ENCODE measurements at places on chromosomes 3 and 15.
A peak's percentile ranks its signal among the peaks of the same experiment; 100 is the strongest.

DNA sequence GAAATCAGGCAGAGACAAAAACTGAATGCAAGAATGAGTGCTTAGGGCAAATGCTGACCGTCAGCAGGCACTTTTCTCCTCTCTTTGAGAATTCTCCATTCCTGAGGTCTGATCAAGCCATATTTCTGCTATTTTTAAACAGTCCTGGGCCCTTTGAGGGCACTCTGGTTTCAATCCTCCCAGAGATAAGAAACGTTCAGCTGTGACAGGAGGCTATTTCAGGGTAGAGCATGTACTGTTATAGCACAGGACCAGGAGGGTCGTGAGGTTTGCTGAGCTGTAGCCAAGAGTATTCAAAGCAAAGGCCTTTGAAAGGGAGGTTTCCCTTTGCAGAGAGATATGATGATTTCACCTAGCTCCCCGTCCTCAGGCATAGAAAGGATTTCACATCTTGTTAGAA is 39.6 kb upstream of the PDZRN3 start:
- no peak for DNase-seq

DNA sequence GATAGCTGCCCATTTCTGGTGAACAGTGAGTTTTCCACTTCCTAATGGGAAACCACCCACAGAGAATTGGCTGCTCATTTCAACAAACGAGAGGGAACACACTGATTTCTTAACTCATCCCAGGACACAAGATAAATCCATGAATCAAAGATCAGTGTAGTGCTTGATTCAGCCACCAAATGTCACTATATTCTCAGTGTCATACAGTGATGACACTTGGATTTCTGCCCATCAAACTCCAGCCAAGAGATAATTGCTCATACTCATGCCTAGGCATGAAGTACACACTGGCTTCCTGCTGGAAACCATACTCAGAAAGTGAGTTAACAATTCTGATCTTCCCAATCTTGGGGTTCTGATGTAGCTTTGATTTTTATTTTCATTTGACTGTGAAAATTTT is 35.4 kb upstream of the GRM7 start:
- DNase-seq = no peak

- no peak for DNase-seq
Measured at GRCh38 chr3:17749705-17750293, 7.4 kb upstream of the TBC1D5 start.

DNA sequence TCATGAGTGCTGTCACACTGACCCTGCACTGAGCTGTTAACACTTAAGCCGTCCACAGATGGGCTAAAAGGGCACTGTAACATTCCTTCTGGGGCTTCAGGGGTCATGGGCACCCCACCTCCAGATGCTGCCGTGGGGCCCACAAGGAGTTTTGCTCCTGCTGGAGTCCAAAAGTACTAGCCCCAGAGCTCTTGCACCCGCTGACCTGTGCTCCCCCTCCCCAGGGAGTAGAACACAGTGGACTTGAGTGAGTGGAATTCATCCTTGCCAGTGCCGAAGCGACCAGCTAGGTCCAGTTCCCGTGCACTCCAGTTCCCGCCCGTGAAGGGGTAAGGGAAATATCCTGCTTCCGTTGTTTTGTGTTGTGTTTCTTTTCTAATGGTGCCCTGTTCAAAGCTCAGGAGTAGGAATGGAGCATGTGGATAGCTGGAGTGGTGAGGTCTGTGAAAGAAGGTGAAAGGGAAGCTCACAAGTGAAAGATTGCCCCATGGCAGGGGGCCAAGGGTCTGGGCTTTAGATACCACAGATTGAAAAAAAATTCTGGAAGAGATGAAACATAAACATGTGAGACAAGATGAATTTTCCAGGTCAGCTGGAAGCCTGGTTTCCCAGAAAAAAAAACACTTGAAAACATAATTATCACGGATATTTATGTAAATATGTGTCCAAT is 36.6 kb downstream of the SLCO2A1 start:
- no peak for DNase-seq

- no peak for DNase-seq
Measured at GRCh38 chr3:55723653-55724406, 236.7 kb upstream of the WNT5A start.

GRCh38 chr15:81948751-81949150 is 97.1 kb downstream of the MEX3B start:
- DNase-seq = no peak

GRCh38 chr3:194672876-194673275 is 885 bp upstream of the LSG1 start:
- no peak for DNase-seq

DNA sequence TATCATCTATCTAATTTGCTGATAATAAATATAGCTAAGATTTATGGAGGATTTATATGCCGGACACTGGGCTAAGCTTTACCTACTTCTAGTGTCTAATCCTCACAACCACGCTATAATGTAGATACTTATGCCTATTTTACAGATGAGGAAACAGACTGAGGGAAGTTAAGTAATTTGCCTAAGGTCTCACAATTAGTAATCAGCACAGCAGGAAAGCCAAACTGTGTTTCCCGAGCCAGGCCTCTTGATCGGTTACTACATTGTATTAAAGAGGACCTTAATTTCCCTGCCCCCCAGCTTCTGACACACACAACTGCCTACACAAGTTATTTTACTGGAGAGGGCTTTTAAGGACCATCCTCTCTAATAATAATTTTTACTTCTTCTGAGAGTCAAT is 40.9 kb downstream of the ONECUT1 start:
- DNase-seq = no peak

DNA sequence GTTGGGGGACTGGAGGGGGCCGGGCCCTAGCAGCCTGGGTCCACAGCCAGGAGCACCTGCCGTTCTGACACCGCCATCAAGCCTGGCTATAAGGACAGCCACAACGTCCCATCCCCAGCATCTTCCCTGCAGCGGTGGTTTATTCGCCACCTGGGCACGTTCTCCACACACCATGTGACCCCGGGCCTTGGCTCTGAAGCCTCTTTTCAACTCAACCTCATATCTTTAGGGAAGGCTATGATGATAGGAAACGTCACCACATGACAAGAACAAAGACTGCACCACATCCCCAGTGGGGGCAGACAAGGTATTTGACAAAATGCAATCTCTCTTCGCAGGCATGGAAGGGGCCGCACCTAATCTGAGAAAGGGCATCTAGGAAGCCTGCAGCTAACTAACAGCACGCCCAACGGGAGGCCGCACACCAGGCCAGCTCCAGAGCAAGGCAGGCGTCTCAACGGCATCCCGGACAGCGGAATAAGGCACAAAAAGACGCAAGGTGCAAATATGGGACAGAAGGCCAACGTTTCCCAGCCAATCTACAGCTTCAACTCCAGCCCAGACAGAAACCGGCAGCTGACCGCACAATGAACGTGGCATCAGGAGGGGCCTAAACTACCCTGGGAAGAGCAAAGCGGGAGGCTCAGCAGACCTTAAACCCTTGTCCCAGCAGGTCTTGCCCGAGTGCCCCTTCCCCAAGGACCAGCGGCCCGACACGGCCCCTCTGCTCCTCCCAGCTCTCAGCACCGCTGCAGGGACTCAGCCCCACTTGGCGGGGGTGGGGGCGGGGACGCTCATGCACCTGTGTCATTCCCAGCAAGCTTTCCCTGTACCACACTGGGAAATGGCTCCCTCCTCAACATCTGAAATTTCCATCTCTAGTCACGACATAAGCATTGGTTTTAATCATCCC is 41.9 kb downstream of the NIPA2 start:
- no peak for DNase-seq

GRCh38 chr15:55344206-55344605 is 25.2 kb downstream of the PIGB start:
- no peak for DNase-seq

GRCh38 chr15:33226559-33227181 is 32.2 kb upstream of the FMN1 start:
- peak; percentile 3 for DNase-seq

GRCh38 chr15:43104426-43104825 is 1.4 kb downstream of the UBR1 start:
- no peak for DNase-seq

- no peak for DNase-seq
Measured at GRCh38 chr15:56992725-56993124, 74.3 kb downstream of the TCF12 start.

DNA sequence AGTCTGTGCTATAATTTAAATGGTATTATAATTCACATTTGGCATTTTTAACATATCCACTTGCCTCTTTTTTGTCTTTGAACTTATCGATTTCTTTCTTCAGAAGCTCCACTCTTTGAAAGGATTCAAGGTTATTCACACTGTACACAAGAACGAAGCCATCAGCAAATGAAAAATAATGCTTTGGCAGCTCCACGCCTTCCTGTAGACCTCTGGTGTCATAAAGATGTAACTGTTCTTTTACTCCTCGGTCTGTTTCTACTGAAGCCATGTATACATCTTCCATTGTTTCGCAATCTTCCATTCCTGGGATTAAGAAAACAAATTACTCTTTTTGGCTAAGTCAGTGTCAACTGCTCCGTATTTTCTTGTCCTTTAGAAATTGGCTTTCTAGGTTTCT is 16.0 kb downstream of the NKIRAS1 start:
- no peak for DNase-seq

- no peak for DNase-seq
Measured at GRCh38 chr3:152039887-152040286, 166.4 kb downstream of the SUCNR1 start.

DNA sequence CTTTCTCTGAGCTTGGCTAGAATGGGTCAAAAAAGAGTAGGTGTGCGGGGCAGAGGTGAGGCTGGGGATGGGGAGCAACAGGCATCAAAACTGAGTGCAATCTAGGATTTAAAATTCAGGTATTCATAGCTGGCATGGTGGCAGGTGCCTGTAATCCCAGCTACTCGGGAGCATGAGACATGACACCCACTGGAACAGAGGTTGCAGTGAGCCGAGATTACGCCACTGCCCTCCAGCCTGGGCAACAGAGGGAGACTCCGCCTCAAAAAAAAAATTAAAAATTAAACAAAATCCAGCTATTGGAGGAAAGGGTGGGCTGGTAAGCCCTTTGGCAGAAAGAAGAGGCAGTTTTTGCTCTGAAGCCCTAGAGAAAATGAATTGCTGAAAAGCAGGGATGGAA is 485.8 kb upstream of the PROK2 start:
- no peak for DNase-seq

GRCh38 chr3:132220986-132221385 is 96.2 kb upstream of the ACP3 start:
- no peak for DNase-seq

DNA sequence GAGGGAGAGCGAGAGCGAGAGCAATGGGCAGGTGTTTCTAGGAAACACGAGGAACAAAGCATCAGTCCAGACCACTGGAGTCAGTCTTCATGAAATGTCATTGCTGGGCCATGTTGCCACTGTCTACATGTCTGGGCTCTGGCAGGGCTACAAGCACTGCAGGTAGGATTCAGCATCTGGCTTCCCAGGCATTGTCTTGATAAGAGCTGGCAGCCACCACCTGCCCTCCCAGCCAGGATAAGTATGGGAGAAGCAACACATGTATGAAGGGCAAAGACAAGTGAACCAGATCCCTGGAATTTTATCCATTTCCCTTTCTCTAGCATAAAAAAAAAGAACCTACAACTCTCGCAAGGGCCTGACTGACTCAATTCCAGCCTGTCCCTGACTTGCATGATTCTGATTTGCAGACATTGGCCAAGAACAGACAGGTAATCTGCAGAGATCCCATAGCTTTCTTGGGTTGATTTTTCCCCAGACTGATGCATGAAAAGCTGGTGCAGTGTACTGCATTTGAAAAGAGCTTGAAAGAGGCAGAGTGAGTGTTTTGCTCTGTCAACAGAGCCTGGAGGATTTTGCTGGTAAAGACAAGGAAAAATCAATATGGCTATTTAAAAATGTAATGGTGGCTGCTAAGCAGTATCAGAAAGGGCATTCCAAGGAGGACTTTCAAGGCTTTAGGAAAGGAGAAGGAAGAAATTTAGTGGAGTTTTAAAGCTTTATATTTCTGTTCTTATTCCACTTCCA is 157.2 kb upstream of the MYRIP start:
- DNase-seq = no peak

GRCh38 chr15:81297603-81298575 is 26.1 kb downstream of the STARD5 start:
- DNase-seq = no peak

DNA sequence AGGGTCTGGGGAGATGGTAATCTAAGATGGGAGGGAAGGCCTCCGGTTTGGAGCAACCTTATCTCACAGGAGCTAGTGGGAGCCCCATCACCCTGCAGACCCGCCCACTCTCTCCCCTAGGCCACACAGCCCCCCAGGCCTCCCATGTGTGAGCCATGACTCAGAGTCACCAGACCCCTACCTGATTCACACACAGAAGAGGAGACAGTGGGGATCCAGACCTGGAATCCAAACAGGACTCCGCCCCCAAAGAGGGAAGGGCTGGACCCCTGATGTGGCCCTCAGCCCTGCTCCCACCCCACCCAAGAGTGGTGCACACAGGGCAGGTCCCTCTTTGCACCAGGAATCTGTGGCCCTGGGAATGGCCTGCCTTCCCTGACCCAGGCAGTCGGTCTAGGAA is 97.4 kb downstream of the ADCY5 start:
- no peak for DNase-seq

GRCh38 chr3:24196526-24196925 is 251.4 kb downstream of the NR1D2 start:
- DNase-seq = no peak

GRCh38 chr3:73727117-73727821 is 102.5 kb upstream of the PDZRN3 start:
- DNase-seq = no peak

- DNase-seq = no peak
Measured at GRCh38 chr3:113507501-113508067, 7.4 kb downstream of the SPICE1 start.

GRCh38 chr3:37662785-37663184 is 198.9 kb upstream of the CTDSPL start:
- no peak for DNase-seq

DNA sequence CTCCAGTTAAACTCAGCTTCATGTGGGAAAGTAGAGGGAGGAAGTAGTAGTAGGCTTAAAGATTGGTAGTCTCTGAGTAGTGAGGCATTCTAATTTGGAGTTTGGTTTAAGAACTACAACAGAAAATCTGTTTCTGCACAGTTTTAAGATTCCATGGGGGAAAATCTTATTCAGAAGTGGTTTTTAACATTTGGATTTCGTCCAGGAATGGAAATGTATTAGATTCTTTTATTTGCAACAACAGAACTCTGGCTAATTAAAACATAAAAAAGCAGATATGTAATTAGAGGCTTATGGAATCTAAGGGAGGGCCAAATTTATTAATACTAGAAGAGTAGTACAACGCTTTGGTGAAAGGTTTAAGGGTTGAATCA is 36.0 kb downstream of the NECTIN3 start:
- no peak for DNase-seq
